ENCODE measurements at places on chromosomes 4 and X.

DNA sequence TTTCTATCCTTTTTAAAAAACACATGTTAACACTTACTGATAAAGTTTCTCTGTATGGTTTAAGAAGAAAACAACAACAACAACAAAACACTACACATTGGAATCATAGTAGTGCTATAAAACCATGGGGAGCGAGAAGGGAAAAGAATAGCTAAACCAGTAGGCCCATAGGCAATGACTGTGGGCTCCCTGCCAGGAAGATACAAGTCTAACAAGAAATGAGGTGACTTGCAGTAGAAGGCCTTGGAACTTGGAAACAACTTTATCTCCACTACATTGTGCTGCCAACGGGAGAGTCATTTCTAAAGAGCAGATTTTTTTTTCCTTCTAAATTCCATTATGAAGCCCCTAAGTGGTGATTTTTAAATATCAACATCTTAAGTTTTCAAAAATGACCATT is 78.0 kb downstream of the GPC4 start:
- DNase-seq: no peak

- no peak for DNase-seq
Measured at GRCh38 chr4:33149658-33150524, 2429.7 kb downstream of the PCDH7 start.

GRCh38 chr4:61312526-61312925 is 112.4 kb downstream of the ADGRL3 start:
- DNase-seq: no peak

DNA sequence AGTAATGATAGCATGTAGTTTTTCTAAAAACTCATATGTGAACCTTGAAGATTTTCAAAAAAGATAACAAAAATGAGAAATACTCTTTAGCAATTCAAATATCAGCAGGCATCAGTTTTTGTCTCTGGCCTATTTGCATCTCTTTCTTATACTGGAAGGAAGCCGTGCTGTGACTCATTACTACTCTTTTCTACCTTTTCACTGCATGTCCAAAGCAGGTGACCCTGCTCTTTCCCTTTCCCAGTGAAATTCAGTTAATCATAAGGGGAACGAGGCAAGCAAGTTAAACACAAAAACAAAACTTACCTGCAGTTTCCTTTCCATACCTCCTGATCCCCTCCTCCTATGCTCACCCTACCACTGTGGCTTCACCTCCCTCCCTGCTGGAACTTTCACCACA is 9.3 kb downstream of the SPATA4 start:
- no peak for DNase-seq

DNA sequence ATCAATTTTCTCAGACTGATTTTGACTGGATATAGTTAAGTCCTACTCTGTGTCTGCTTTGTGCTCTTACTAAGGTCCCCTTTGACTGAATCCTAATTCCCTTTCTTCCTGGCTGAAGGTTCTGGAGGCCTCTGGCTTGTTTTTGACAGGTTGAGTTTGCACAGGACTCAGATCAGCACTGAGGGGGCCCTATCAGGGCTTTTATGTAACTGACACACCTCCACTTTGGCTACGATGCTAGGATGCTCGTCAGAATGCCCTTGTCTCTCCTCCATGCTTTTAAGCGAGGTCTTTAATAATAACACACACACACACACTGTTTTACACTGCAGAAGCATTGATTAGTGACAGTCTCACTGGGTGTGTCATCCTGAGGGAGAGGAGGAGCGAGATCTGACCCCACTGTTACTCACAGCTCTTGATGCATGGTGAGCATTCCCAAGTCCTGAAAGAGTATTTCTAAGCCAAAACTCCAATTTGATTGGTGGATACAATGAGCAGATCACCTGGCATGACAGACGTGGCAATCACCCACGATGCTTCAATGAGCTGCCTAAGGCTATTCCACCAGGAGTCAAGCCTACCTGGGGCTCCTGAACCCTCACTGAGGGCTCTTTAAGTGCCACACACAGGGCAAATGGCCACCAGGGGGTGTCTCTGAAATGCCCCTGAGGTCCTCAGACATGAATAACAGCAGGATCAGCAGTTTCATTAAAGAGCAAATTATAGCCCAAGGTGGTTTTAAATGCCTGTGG is 130.4 kb upstream of the CPEB2 start:
- peak; percentile 27 for DNase-seq

- no peak for DNase-seq
Measured at GRCh38 chr4:41880840-41881831, 54.1 kb upstream of the TMEM33 start.

GRCh38 chrX:107154787-107155620 is 36.4 kb upstream of the RBM41 start:
- DNase-seq: no peak

DNA sequence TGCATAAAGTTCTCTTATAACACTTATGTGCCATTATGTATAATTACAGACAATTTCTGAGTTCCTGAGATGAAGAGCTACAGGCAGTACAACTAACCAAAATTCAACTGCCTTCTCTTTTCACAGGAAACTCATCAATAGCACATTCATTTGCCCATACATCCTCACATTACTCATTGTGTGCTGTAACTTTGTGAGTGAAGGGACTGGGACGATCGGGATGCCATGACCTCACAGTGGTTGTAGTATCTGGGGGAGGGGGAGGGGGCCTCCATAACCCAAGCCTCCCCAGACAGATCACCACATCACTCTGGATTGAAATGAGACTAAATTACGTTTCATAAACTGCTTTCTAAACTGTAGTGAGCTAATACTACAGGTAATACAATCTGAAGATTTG is 60.7 kb downstream of the ABCG2 start:
- no peak for DNase-seq

- no peak for DNase-seq
Measured at GRCh38 chrX:40998123-40998522, 87.1 kb upstream of the USP9X start.

- DNase-seq: no peak
Measured at GRCh38 chr4:26891054-26891453, 30.4 kb downstream of the STIM2 start.

DNA sequence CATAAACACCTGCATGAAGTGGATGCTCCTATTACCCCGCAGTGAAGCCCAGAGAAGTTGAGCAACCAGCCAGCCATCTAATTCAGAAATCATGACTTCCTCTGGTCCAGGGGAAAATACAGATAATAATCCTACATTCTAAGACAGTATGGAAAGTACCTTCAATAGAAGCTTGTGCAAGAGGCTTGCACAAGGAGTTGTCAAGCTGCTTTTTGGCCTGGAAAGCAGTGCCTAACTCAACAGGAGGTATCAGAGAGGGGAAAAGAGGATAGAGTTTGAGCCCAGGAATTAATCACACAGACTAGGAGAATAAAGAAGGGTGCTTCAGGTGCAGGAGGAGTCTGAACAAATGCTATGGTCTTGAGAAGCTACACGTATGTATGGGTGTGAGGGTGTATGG is 26.7 kb downstream of the TMEM192 start:
- DNase-seq: no peak

- DNase-seq: no peak
Measured at GRCh38 chr4:78763763-78764387, 12.3 kb upstream of the BMP2K start.

DNA sequence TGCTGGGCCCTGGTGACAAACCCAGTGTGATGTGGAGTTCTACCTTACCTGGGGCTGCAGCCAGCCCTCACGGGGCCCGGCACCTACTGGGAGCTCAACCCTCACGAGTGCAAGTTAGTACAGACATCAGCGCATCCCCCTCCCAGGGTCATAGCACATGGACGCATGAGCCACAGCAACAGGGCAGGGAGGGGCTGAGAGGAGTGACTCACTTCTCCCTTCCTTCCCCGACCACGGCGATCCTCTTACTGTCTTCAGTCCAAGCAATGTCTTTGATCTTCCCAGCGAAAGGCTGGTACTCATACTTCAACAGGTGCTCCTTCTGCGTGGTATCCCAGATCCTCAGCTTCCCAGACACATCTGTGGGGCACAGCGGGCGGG is 17.8 kb downstream of the WDR1 start:
- no peak for DNase-seq

- no peak for DNase-seq
Measured at GRCh38 chrX:6968231-6968630, 179.3 kb upstream of the STS start.

- no peak for DNase-seq
Measured at GRCh38 chr4:122788935-122789334, 37.7 kb upstream of the FGF2 start.

DNA sequence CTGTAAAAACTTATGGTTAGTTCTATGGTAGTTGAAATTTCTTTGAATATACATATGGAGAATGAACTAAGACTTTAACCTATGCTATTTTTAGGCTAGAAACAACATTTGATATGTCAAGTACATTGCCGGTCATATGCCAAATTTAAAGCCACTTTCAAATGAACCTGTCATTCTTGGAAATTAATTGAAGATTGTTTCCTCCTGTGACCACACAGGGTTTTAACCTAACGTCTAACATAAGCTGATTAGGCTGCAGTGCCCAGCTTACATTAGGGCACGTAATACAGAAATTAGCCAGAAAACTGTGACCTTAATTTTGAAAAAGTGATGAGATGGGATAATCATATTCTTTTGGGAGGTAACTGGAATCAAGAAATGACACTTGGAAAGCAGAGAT is 645.9 kb downstream of the FSTL5 start:
- DNase-seq: no peak

DNA sequence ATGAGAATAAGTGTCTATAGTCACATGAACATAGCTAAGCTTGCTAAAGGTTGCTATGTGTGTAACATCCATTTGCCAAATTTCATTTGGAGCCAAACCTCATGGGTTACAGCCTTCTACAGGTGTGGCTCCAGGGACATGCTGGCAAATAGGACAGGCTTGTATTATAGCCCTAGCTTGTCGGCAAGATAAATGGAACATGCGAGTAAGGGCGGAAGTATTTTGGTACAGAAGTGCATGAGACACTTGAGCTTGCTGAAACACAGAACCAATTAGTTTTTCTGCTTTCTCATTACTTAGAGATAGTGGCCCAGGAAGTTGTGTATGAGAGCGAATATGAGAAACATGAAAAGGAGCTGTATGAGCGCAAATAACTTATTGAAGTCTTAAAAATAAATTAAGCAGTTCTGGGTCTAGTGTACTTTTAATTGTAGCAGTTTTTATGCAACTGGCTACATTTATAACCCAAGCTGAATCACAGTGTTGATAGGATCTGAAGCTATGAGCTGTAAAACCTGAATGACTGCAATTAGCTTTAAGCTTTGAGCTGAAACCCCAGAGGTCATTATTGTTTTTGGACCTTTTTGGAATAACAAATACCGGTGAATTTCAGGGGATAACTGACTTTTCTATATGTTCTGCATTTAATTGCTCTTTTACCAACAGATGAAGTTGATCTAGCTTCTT is 64.6 kb downstream of the KDM5C start:
- DNase-seq: no peak

GRCh38 chr4:144298519-144298918 is 158.0 kb upstream of the GYPA start:
- no peak for DNase-seq

- DNase-seq: no peak
Measured at GRCh38 chrX:46647251-46647650, 73.7 kb downstream of the CHST7 start.

DNA sequence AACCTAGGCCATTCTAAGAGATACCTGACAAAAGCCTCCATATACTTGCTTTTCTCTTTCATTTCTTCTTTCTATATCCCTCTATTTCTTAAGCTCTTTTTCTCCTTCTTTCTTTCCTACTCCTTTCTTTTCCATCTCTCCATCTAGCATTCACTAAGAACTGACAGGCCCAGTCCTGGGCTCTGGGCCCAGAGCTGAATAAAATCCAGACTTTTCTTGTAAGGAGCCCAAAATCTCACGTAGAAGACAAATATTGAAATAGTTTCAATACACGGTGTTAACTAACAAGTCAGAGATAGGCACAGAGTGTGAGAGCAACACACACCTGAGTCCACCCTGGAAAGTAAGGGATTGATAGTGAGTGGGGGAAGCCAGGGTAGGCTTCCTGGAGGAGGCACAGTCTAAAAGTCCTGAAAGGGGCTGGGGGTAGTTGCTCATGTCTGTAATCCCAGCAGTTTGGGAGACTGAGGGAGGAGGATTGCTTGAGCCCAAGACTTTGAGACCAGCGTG is 73.2 kb upstream of the EFNB1 start:
- no peak for DNase-seq

GRCh38 chr4:25700661-25701060 is 45.0 kb downstream of the SLC34A2 start:
- DNase-seq: no peak

DNA sequence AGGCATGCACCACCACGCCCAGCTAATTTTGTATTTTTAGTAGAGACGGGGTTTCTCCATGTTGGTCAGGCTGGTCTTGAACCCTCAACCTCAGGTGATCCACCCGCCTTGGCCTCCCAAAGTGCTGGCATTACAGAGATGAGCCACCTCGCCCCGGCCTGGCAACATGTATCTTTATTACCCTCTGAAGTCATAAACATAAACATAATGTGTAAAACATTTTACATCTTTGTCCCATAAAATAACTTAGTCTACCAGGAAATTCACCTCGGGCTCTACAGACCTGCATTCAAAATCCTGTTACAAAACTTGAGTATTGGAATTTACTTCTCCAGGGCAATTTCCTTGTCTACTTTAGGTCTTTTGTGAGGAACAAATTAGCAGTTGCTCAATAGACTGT is 68.1 kb upstream of the DUSP21 start:
- no peak for DNase-seq

GRCh38 chr4:3690551-3691152 is 75.5 kb upstream of the ADRA2C start:
- DNase-seq: no peak

GRCh38 chr4:25638806-25639205 is 16.8 kb upstream of the SLC34A2 start:
- no peak for DNase-seq

- DNase-seq: peak; percentile 13
Measured at GRCh38 chrX:86047174-86047935, at the start of gene CHM. Gene CHM (minus strand): TSS chrX:86047558. CDS start chrX:86047532, 26 bp downstream.

GRCh38 chrX:20254712-20255299 is 11.9 kb downstream of the RPS6KA3 start:
- no peak for DNase-seq

GRCh38 chrX:50114113-50114512 is 86.7 kb downstream of the AKAP4 start:
- DNase-seq: no peak

GRCh38 chr4:188113156-188113555 is 3.8 kb upstream of the TRIML2 start:
- DNase-seq: no peak

GRCh38 chr4:76772498-76773106 is 125.3 kb downstream of the SOWAHB start:
- no peak for DNase-seq

- DNase-seq: no peak
Measured at GRCh38 chr4:8079916-8080753, 78.5 kb downstream of the ABLIM2 start.
